B cell (primary cell): ENCODE measurements at places on chromosomes 7 and 10.

DNA sequence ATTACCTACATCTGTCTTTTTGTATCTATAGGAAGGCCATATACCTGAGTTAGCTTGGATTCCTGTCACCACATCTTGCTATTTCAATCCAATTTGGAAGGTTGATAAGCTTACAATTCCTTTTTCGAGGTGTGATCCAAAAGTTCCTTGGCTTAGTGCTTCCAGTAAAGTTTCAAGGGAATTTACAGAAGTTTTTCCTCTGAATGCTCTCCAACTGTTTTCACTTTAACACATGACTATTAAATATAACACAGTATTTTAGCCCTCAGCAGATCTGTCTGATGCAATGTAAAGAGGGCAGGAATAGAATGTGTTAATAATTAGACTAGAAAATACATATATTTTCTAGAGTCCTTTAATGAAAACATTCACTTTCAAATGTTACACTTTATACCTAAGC, 171.4 kb downstream of the DKK1 start:
- DNase-seq: no peak

GRCh38 chr10:7090529-7090928, 320.3 kb downstream of the SFMBT2 start:
- no peak for DNase-seq

DNA sequence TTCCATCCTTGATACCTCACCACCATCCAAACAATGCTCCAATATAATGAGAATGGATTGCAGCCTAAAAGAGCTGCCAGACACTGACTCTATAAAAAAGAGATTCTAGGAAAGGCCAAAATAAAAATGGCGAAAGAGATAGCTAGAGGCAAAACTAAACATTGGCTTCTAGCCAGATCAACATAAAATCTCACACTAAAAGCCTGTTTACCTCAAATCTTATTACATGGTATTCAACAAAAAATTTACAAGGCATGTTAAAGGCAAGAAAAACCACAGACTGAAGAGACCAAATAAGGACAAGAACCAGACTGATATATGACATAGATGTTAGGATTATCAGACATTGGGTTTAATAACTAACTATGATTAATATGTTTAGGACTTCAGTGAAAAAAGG, 1127.0 kb downstream of the DNAJB9 start:
- no peak for DNase-seq

- no peak for DNase-seq
These were observed 144.7 kb downstream of the GRK5 start for GRCh38 chr10:119352042-119352441.

- DNase-seq: no peak
These were observed 10.2 kb downstream of the GPNMB start for GRCh38 chr7:23256731-23257130.

- DNase-seq: no peak
These were observed 36.7 kb downstream of the NPTX2 start for GRCh38 chr7:98653601-98654310.

- DNase-seq: no peak
These were observed 509.2 kb downstream of the TCERG1L start for GRCh38 chr10:130802301-130802700.

GRCh38 chr7:3302681-3303320, 1.7 kb downstream of the SDK1 start:
- no peak for DNase-seq

- no peak for DNase-seq
These were observed 486.5 kb downstream of the CALN1 start for GRCh38 chr7:71925663-71926062.

DNA sequence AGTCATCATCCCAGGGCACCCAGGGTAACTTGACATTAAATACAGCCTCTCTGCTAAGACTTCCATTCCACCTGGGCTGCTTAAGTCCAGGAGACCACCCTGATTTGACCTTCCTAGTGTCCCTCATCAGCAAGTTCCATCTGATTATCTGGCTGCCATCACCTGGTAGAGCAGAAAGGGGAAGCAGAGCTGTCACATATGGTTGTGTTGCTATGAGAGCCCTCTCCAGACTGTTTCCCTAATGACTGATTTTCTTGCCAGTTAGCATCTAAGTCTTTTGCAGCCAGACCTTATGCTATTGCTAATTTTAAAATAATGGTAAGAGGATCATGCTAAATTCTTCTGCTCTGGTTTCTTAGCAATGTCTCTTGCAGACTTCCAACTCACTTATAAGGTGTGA, 38.7 kb downstream of the KCNH2 start:
- DNase-seq: no peak

DNA sequence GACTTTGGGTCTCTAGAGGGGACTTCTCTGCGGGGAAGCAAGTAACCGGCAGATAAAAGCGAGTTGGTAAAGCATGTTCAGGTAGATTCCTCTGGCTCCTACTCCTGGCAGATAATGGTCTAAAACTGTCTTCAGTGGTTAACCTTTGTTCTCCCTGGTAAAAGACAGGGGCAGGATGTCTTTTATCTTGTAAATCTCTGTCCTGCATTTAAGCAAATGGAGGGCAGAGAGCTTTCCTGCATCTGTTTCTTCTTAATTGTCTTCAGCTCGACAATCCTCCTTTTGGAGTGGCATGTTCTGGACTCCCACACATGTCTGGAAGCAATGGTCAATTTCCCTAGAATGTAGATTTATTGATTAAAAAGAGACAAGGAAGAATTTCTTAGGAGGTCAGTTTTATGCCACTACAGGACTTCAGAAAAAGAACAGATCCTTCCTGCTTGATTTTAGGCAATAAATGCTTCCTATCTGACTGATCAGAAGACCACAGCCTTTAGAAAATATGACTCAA, 16.6 kb downstream of the C7orf33 start:
- no peak for DNase-seq

DNA sequence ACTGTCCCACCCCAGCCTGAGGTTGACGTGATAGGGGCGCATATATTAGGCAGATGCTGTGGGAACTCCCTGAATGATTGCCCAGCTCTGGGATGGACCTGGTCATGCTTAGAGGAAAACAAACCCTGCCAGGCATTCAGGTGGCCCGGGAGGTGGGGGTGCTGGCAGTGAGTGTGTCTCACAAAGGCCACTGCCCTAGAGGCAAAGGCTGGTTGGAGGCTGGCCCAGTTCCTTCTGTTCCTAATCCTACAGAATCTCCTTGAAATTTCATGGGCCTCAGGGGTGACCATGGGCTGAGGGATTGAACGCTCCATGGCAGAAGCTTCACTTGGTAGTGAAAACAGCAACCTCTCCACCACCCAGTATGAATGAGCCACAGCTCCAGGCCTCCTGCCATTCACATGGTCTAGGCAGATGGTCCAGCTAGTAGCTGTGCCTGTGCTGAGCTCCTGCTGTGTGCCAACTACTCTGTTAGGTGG, 25.6 kb downstream of the ADRA2A start:
- DNase-seq: no peak

- no peak for DNase-seq
These were observed 43.4 kb upstream of the ADO start for GRCh38 chr10:62761115-62761514.

DNA sequence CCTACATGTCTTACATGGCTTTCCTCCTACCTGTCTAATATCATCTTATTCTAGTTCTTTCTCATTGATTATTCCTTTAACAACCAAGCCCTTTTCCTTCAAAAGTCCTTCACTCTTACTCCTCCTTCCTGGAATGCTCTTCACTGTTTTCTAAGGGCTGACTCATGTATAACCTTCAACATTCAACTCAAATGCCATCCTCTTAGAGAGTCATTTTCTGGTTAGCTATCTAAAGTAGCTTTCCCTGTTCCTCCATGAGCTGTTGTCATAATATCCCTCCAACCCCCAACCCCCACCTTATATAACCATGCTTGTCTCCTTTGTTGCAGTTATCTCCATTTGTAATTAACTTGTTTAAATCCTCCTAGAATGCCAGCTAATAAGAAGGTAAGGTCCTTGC, 286.8 kb downstream of the ADK start:
- no peak for DNase-seq

DNA sequence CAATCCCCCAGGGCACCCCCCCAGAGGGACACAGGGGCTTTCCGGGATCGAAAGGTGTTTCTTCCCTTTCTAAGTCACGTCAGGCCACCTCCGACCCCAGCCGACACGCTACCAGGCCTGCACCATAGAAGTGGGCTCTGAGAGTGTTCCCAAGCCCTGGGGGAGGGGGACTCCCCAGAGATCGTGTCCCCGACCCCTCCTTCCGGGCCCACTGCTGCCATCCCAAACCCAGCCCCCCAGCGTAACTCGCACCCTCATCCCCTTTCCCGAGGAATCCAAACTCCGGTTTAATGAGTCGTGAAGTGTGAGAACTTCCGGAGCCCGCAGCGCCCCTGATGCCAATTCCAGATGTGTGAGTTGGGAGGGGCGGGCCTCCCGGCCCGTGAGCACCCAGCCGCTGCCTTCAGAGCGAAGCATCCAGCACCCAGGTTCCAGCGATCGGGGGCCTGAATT, 11.3 kb downstream of the UNCX start:
- peak; percentile 25 for DNase-seq

DNA sequence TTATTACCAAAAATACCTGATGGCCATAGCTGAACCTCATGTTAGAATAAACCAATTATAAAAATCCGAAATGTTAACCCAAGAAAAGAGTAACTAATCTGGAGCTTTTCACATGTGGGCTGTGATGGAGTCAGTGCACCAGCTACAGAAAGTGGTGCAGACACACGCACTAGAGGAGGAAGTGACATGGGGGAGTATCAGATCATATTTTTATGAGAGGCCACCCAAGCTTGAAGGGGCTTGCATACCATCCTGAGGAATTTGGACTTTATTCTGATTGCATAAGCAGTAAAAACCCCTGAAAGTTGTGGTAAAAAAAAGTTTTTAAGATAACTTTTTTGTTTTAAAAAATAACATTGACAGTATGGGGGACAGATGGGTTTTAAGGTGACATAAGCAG, 1148.5 kb upstream of the CELF2 start:
- DNase-seq: no peak

GRCh38 chr10:72612203-72612826, 13.6 kb downstream of the MICU1 start:
- no peak for DNase-seq

DNA sequence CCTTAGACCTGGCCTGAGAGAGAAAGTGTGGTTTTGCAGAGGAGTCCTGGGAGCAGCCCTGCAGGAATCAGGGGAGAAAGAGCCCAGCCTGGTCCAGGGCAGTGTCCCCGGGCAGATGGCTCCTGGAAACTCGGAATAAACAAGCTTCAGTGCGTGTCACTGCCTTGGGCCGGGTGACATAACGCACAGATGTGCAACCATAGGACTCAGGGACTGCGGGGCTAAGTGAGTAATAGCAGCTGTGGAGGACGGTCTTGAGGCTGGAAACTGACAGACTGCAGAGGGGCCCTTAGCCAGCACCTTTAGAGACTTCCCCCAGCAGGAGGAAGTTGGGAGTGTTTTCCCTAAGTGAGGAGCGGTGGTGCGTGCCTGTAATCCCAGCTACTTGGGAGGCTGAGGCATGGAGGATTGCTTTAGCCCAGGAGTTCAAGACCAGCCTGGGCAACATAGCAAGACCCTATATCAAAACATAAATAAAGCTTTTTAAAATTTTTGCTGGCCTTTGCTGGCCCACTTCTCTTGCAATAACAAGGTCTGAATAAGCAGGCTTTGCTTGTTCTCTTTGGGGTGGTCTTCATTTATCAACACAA, 5.3 kb upstream of the CLIP2 start:
- no peak for DNase-seq

GRCh38 chr7:3041986-3042675, 1.5 kb downstream of the CARD11 start:
- DNase-seq: peak; percentile 55

DNA sequence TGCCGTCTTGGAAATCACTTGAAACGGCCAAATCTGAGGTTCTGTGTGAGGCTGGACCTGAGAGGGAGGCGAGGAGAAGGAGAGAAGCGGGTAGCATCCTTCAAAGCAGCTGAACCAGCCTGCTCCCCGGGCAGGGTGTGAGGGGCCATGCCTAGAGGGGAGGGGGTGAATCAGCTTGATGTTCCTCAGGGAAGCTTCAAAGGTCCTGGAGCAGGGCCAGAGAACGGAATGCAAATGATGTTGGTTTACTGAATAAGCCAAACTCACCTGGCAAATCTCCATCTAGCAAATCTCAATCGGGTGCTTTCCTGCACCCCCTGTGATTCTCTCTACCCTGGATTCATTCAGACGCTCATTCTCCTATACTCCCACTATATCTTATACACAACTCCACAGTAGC, 226.9 kb downstream of the WDR11 start:
- DNase-seq: no peak

DNA sequence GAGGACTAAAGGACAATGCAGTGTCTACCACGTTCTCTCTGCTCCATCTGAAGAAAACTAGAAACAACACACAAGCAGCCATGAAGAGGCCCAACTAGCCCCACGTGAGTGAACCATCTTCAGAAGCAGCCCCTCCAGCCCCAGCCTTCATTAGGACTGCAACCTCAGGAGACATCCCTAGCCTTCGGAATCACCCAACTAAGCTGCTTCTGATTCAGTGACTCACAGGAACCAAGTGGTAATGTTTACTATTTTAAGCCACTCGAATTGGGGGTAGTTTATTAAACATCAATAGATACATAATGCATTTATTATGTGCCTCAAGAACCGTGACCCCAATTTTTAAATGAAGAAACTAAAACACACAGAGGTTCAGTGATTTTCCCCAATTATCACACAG, 22.6 kb downstream of the ARHGAP12 start:
- DNase-seq: no peak

DNA sequence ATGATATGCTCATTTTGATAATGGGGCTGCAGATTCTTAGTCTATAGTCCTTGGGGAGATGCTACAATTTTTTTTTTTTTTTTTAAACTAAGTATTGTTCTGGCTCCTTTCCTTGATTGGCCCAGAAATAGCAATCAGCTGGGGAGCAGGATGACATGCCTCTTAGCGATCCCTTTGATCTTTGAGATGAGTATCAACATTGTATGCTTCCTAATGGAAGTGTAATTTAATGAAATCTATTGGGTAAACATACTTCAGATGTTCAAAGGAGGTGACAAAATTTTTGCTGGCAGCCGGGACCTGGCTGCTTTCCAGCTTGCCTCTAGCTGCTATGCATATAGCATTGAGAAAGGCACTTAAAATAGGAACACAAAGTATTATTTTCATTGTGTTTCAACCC, 43.5 kb downstream of the VTI1A start:
- no peak for DNase-seq

DNA sequence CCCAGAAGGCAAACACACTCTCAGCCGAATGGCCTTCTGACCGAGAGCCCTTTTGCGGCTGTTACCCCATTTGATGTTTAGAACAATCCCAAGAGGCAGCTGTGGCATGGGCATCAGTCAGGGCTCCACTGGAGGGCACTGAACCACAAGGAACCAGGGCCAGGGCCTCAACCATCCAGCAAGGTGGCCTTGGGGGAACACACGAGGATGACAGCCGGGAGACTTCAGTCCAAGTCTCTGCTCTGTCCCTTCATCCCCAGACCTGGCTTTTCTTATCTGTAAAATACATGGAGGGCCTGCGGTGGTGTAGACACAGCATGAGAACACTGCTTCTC, 63.6 kb upstream of the INSIG1 start:
- DNase-seq: no peak

- DNase-seq: no peak
These were observed 124.3 kb upstream of the CACNA2D1 start for GRCh38 chr7:82567841-82568240.

DNA sequence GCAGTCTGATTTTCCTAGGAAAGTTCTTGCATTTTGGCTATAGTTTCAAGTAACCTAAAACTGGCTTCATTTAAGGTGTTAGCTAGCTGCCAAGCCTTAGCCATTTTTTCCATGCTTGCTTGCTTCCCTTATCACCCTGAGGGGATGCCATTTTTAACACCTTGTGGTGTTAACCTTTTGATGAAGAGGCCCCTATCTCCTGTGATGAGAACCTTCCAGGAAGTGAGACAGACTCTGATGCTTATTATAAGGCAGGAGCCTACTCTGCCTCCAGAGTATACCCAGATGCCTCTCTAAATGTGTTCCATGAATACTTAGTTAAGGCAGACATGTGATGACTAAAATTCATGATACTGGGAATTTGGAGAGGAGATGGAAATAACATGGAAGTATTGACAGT, 4.9 kb upstream of the VWA2 start:
- no peak for DNase-seq
